ENCODE measurements at places on chromosomes 1 and 21. TPM values are rescaled to one million over a fixed set of nuclear protein-coding genes. Genes with fewer than 3 reads are reported as not detected.

GRCh38 chr1:165965857-165966256, 138.4 kb downstream of the UCK2 start:
- DNase-seq, result no peak

- DNase-seq, result no peak
These were observed 62.2 kb downstream of the ABCA4 start for GRCh38 chr1:94058766-94059165.

DNA sequence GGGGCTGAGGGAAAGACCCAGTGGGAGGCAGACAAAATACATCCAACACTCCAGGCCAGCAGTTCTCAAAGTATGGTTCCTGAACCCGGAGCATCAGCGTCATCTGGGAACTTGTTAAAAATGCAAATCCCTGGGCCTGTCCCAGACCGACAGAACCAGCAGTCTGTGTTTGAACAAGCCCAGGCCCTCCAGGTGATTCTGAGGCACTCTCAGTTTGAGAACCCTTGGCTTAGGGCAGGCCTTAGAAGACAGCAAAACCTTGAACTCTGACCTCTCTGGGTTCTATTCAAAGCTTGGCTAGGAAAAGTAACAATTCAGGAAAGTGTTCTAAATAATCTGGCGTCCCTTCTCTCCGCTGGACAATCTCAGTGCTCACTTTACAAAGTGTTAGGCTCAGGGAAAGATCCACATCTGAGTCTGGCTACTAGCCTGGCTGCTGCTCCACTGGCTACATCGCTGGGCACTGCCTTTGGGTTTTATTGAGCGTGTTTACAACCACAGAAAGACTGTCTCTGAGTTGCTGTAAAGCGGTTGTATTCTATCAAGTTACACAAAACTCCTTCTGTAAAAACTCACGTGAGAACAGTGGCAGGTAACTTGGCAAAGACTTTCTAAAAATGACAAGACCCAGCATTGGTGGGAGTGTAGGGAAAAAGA, 166.1 kb downstream of the HIVEP3 start:
- DNase-seq, result no peak

DNA sequence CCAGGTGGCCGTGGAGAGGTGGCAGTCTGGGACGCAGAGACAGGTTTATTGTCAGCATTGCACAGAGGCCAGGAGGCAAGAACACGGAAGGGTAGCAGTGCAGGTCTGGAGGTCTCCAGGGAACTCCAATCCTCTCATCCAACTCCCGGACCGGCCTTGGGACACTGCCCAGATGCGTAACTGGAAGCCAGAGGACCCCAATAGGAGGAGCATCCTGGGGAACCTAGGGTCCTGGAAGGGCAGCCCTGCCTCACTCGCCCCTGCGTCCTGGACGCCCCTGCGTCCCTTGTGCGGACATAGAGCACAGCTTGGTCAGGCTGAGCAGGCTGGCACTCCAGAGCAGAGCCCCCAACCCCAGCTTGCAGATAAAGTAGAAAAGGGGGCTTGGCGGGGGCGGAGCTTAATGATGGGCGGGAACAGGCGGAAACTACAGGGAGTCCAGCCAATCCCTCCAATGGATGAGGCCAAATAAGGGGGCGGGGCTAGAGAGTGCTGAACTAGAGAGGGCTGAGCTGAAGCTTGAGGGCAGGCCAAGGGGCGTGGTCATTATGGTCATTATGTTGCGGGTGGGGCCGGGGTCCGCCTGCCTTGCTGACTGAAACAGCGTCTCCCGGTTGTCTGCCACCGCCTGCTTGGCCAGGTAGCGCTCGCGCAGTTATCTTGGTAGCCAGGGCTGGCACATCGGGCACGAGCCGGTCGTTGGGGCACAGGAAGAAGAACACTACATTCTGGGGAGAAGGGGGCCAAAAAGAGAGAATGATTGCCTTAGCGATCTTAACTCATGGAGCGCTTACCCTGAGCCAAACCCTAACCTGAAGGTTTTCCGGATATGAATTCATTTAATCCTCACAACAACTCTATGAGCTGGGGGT, 3.7 kb upstream of the ARHGEF19 start:
- peak; percentile 89 for DNase-seq

DNA sequence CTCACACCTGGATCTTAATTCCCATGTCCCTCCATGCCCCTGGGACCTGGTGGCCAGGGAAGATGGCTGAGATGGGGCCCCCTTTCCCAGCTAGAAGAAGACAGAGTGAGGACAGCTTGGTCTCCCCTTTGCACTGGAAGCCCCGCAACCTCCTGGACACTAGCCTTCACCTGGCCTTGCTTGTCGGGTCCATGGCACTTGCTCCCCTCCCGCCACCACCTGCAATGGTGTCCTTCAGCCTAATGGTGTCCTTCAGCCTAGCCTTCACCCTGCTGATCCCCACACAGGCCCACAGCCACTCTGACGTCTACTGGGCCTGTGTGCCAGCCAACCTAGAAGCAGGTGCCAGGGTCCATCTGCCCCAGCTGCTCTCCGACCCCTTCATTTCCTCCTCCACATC, 45.9 kb upstream of the EDN2 start:
- DNase-seq, result no peak

- no peak for DNase-seq
These were observed 27.0 kb upstream of the TRAPPC10 start for GRCh38 chr21:43984905-43985689.

- peak; percentile 70 for DNase-seq
These were observed 16.9 kb downstream of the MGST3 start for GRCh38 chr1:165647970-165648369.

GRCh38 chr1:159510229-159510541, 25.6 kb downstream of the OR10J5 start:
- DNase-seq, result no peak

DNA sequence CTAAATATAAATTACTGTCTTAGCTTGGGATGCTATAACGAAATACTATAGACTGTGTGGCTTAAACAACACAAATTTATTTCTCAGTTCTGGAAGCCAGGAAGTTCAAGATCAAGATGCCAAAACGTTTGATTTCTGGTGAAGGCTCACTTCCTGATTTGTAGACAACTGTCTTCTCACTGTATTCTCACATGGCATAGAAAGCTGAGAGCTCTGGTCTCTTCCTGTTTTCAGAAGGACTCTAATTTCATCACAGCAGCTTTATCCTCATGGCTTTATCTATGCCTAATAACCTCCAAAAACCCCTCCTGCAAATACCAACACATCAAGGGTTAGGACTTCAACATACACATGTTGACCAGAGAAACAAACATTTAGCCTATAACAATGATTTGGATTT, 1795.5 kb downstream of the MRPL39 start:
- no peak for DNase-seq

The CFHR1 gene
- not detected for total RNA-seq

The OR10Z1 gene
- not detected for total RNA-seq

The SLC25A24 gene
- 12.3 TPM for total RNA-seq

The AKNAD1 gene
- 3.8 TPM for total RNA-seq
